NCI-H1048 (cell line): ENCODE measurements at places on chromosomes 7 and 10.
A peak's percentile ranks its signal among the peaks of the same experiment; 100 is the strongest.

DNA sequence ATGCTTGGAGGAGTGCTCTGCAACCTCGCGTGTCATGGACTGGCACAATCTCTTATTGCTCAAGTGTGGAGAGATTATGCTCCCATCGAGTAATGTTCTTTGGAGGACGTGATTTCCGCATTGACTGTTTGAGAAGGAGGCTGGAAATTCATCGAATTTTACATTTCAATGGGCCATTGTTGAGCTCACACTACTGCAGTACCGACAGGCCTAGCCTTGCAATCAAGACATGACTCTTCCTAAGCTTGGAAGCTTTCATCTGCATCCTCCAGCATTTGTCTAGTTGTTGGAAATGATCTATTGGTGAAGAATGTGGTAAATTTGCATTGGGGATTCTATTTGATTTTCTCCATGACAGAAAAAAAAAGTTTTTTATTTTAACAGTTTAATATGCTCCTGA lies 156.8 kb downstream of the FZD1 start:
- no peak for DNase-seq

- DNase-seq = no peak
These were observed 109.9 kb downstream of the ITGB8 start for GRCh38 chr7:20440472-20441105.

GRCh38 chr10:132536241-132536876 lies 1.2 kb upstream of the INPP5A start:
- no peak for DNase-seq

DNA sequence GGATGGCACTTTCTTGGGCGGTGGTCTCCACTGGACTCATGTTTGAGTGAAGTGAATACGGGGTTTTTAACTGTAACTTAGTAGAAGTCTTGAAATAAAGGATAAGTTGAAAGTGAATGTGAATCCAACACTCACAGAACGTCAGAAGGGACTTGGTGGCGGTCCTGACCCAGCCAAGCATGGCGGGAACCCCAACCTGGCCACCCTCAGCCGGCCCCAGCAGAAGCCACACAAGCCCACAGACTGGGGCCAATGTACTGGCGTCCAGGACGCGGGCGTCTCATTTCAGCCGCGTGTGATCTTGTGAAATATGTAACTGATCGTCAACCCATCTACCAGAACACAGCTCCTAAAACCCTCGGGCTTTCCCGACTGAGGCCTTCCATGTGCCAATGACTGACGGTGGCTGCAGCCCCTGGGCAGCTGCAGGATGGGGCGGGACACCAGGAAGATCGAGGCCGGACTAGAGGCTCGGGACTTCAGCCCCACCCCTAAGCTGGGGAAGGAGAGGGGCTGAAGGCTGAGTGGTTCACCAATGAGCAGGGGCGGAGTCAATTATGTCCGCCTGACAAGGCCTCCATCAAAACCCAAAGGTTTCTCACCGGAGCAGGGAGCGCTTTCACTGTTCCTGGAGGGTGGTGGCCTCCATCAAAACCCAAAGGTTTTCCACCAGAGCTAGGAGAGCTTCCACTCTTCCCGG lies 161.5 kb downstream of the MAD1L1 start:
- no peak for DNase-seq

GRCh38 chr7:83672157-83672556 lies 23.2 kb upstream of the SEMA3E start:
- peak; percentile 52 for DNase-seq

- no peak for DNase-seq
These were observed 127.8 kb upstream of the ZNF746 start for GRCh38 chr7:149625340-149625946.

- DNase-seq = no peak
These were observed 53.6 kb downstream of the VIPR2 start for GRCh38 chr7:159091041-159091440.

GRCh38 chr10:34648919-34649318 lies 166.2 kb downstream of the PARD3 start:
- no peak for DNase-seq

GRCh38 chr10:130218181-130218641 lies 82.0 kb downstream of the GLRX3 start:
- DNase-seq = no peak

GRCh38 chr10:75555323-75555722 lies 123.9 kb downstream of the LRMDA start:
- no peak for DNase-seq

- DNase-seq = no peak
These were observed 89.2 kb downstream of the CXCL12 start for GRCh38 chr10:44295644-44296241.

- no peak for DNase-seq
These were observed 252.8 kb downstream of the TRIL start for GRCh38 chr7:28705350-28705749.

GRCh38 chr10:94430701-94431100 lies 28.4 kb downstream of the TBC1D12 start:
- no peak for DNase-seq

GRCh38 chr10:130363051-130363450 lies 226.9 kb downstream of the GLRX3 start:
- no peak for DNase-seq

DNA sequence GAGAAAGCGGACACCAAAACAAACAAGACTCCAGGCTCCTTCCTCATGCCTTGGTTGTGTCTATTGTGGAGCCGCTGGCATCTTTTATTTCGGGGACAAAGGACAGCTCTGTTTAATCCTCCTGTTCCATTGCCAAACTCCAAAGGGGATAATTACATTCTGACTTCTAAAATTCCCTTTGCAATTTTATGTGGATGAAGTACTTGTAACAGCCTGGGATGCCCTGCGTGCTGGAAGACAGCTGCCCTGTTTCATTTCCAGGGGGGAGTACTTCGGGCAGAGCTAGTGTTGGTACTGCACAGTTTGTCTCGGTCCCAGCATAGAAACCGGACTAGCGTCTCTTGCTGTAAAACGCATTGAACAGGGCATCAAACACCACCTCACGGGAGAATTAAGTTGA lies 90.9 kb downstream of the BAMBI start:
- no peak for DNase-seq
